ENCODE measurements at places on chromosomes 6 and 20.

GRCh38 chr6:54255886-54256285 is 52.4 kb upstream of the TINAG start:
- DNase-seq: no peak

- DNase-seq: no peak
Measured at GRCh38 chr20:3262566-3262965, 23.6 kb upstream of the SLC4A11 start.

- DNase-seq: no peak
Measured at GRCh38 chr20:51335329-51335841, 207.1 kb downstream of the NFATC2 start.

- DNase-seq: no peak
Measured at GRCh38 chr6:75217193-75217592, 11.3 kb upstream of the COL12A1 start.

- DNase-seq: no peak
Measured at GRCh38 chr6:7777074-7777473, 51.2 kb downstream of the BMP6 start.

GRCh38 chr6:144019929-144020328 is 11.9 kb upstream of the PLAGL1 start:
- DNase-seq: no peak

GRCh38 chr6:106608080-106608668 is 21.1 kb downstream of the RTN4IP1 start:
- no peak for DNase-seq

DNA sequence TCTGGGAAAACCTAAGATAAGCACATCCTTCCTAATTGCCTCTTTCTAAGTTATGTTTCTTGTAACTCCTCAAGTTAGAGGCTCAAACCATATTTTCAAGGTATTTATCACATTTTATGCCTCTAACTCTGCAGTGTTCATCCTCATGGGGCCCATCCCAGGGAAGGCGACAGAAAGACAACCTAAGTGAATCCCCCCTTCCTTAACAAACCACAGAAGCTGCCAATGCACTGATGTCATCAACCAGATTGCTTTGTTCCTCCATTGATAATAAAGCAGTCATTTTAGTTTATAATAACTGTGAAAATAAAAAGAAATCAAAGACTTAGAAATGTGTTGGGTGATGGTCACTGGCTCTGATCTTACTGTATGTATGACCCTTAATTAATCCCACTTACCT is 119.5 kb upstream of the TCF21 start:
- DNase-seq: no peak

DNA sequence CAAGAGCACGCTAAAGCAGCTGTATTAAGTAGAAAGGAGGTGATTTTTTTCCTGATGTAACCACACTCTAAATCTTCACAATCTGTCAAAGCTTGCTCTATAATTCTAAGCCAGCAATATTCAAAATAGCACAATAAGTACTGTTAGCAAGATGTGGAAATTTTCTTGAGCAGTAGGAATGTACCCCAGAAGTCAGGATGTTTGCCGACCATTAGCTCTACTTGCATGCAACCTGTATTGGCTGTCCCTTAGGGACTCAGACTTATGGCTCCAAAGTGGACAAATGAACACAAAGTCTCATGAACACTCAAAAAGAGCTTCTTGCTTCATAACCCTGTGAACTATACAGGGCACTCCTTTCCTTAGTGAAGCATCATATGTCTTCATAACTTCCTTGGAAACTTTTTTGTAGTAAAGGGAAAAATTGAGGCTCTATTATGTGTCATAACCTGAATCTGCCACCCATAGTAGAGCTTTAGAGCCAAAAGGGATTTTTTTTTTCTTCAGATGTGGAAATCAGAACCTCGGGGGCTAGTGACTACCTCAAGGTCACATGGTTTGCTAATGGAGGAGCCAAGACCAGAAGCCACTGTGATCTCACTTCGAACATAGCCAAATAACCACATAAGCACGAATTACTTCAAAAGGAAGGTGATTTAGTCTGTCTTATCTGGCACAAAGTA is 54.5 kb downstream of the ADGRG6 start:
- no peak for DNase-seq

DNA sequence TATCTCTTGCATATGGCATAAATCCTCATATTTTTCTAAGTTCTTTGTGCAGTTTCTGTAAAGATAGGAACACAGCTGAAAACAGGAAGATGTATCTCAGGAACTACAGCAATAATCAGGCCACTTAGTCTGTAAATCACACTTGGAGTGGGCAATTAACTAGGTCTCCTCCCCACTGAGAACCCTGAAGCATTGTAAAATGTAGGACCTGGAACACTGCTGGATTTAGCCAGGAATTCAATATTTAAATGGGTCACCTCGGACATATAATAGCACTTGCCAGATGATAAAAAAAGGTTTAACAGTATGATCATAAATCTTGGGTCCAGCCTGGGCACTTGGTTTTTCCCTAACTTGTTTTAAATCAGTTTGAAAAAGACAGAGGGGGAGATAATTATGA is 155.0 kb downstream of the GRM1 start:
- no peak for DNase-seq

- DNase-seq: no peak
Measured at GRCh38 chr6:35191889-35192288, 21.9 kb upstream of the SCUBE3 start.

DNA sequence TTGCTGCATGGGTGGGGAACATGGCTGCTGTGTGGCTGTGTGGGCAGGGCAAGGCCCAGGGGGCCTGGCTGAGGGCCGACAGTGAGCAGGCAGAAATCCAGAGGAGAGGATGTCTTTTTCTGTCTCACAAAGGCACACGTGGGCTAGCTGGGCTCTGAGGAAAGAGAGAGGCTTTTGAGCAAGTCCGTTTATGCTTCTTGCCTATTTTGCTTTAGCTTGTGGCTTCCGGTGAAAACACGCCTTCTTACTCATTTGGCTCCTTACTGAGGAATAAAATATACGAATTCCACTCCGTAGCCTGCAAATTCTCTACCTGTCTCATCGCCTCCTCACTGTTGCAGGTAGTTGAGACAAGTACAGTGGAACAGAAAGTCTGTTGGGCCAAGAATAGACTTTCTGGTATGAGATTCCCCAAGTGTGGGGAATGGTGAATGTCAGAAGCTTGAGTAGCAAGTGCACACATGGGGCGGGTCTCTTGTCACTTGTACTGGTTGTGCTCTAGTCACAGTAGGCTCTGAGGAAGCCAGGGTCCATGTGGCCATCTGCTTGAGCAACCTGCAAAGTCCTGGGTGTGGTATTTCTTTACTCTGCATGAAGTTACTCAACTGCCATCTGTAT is 28.4 kb downstream of the WRNIP1 start:
- no peak for DNase-seq

DNA sequence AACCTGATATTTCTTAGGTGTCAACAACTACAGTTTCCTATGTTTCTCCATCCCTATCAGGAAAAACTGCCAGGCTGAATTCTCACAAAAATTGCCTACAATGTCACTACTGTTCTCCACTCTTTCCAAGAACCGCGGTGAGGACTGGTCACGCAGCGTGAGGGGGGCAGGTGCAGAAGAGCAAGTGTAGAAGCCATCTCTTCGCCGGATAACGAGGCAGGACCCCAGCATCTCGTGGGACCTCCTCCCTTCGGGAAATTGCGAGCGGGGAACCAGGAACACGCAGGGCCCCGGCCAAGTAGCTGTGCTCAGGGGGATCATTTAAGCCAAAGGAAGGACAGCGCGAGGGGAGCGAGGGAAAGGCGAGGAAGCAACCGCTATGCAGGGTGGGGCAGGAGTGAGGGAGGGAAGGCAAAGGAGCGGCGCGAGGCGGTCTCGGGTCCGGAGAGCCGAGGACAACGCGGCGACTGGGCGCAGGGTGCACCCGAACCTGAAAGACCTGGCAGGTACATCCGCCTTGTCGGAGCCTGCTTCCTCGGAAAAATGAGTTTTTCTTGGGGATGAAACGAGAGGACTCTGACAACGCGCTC is 559 bp downstream of the APMAP start:
- no peak for DNase-seq

DNA sequence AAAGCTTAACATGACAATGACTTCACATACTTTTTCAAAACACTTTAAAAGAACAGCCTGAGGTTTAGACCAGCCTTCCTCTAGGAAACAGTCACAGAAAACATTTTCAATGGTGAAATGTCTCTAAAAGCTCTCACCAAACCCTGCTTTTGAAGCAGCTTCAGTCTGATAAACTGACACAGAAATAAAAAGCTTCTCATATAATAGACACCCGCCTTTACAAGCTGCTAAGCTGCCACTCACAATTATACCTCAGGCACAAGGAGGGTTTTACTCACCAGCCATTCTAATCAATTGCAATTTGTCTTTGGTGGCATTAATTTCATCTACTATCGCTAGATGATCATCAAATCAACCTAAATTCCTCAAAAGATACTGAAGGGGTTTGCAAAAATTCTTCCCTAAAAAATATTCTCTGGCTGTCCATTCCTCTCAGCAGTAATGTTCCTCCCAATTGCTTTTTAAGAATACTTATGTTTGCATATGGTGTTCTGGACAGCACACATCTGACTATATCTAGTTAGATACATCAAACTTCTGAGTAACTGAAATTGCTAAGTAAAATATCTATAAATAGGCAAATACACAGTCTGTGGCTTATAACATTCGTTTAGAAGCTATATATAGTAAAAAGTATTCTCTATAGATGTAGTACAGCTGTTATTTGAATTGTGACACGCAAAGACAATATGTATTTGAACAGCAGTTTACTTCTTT is 29.4 kb downstream of the KIF13A start:
- no peak for DNase-seq

- DNase-seq: no peak
Measured at GRCh38 chr6:25250878-25251277, 28.3 kb upstream of the CARMIL1 start.

GRCh38 chr6:158500016-158500735 is 59.7 kb upstream of the TMEM181 start:
- DNase-seq: no peak

- DNase-seq: no peak
Measured at GRCh38 chr20:20691477-20692235, 20.8 kb downstream of the RALGAPA2 start.

DNA sequence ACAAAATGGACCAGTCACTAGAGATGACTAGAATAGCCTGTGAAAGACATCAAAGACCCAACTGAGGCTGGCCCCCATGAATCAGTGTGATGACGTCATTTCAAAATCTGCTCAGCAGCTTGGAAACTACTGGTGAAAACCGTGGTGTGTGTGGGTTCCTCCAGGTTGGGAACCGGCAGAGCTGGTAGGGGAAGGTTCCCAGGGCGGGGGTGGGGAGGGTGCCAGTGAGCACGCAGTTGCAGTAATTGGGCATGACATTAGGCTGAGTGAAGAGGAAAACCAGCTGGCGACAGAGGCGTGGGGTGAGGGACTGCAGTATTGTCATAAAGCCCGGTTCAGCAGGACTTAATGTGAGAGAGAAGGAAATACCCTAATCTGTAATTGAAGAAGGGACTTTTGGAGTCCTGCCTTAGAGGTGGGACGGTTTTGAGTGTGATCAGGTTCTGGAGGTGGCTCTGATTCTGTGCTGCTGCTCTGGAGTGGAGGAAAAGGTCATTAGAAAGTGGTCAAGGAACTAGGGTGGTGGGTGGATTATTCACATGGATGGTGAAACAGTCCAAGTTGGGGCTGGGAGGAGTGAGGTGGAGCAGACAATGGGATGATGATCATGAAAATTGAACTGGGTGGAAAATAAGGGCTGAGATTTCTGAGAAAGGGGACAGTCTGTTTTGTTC is 52.0 kb upstream of the MTHFD1L start:
- DNase-seq: no peak

DNA sequence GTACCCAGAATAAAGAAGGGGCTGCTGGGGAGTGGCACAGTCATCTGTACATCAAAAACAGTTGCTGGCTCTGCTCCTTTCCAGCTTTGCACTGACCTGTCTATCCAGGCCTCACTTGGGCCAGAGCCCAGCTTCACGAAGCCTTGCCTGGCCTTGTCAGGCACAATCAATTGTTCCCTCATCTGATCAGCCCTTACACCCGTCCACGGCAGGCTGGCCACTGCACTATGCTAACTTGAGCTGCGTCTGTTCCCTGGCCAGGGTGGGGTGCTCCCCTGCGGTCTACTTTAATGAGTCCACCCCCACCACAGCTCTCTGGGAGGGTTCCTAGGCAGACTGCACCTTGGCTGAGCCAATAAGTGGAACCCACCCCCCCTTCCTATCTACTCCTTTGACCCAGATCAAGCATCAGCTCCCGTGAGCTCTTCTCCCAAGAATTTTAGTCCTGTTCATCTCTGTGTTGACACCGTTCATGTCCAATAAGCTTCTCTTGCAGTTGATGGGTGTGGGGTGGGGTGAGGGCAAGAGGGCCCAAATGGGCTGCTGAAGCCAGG is 74.3 kb upstream of the MLN start:
- no peak for DNase-seq

DNA sequence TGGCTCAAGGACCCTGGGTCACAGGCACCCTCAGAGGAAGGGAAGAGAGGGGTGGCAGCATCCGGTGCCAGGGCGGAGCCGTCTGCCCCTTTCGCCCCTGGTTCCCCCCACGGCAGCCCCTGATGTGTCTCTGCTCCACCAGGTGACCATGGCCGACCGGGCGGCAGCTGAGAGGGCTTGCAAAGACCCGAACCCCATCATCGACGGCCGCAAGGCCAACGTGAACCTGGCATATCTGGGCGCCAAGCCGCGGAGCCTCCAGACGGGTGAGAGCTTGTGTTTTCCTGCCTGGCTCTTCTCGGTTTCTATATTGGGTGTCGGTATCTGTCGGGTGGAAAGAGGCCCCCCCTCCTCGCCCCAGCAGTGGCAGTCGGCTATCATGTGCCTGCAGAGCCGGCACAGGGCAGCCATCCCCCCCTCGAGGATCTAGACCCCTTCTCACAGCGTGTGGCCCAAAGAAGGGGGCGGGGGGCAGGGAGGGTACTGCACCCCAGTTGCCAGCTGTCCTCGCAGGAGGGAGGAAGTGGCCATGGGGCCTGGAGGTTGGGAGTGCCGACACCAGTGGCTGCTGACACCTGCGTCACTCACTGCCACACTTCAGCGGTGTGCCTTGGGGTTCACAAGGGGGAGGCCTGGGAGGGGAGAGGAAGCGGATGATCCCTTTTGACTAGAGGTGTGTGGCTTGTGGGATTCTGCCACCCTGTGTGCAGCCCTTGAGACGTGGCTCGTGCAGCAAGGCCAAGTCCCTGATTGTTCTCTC is 1.5 kb downstream of the RBM38 start:
- no peak for DNase-seq

DNA sequence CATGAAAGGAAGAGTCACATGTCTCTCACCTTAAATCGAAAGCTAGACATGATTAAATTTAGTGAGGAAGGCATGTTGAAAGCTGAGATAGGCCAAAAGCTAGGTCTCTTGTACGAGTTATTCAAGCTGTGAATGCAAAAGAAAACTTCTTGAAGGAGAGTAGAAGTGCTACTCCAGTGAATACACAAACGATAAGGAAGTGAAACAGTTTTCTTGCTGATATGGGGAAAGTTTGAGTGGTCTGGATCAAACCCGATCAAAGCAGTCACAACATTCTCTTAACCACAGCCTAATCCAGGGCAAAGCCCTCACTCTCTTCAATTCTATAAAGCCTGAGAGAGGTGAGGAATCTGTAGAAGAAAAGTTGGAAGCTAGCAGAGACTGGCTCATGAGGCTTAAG is 1.9 kb upstream of the TPD52L1 start:
- DNase-seq: no peak

DNA sequence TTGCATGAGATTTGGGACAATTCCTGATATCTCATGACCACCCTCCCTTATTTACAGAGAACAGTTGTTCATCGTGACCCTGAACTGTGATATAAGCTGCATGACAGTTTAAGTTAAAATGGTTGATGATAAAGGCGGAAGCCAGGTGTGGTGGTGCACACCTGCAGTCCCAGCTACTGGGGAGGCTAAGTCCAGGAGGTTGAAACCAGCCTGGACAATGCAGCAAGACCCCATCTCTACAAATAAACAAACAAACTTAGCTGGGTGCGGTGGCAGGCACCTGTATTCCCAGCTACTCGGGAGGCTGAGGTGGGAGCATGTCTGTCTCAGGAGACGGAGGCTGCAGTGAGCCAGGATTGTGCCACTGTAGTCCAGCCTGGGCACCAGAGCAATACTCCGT is 24.1 kb downstream of the COL20A1 start:
- no peak for DNase-seq
